ENCODE measurements at places on chromosomes 7 and 10.

- DNase-seq = no peak
Measured at GRCh38 chr10:88987243-88987725, 3.3 kb upstream of the FAS start.

DNA sequence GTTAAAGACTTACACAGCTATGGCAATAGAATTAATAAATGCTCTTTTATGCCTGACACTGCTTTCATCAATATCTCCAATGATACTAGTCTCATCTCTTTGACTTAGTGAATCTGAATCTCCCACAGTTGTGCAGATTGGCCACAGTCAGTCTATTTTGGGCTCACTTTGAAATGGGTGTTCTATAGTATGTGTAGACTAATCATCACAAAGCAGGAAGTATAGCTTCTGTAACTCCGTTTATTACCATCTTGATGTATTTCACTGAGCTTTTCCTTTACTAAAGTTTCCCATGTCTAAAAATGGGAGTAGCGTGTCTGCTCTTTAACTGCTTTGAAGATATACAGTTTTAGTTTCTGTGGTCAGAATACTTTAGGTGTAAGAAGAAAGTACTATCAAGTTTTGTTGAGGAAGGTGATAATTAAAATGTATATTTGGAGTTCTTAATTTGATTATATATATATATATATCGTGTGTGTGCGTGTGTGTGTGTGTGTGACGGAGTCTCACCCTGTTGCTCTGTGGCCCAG is 70.1 kb downstream of the ST7 start:
- DNase-seq = no peak

GRCh38 chr7:66845379-66846095 is 75.5 kb upstream of the TMEM248 start:
- no peak for DNase-seq

- DNase-seq = peak; percentile 2
Measured at GRCh38 chr7:124489082-124489819, 276.3 kb downstream of the GPR37 start.

DNA sequence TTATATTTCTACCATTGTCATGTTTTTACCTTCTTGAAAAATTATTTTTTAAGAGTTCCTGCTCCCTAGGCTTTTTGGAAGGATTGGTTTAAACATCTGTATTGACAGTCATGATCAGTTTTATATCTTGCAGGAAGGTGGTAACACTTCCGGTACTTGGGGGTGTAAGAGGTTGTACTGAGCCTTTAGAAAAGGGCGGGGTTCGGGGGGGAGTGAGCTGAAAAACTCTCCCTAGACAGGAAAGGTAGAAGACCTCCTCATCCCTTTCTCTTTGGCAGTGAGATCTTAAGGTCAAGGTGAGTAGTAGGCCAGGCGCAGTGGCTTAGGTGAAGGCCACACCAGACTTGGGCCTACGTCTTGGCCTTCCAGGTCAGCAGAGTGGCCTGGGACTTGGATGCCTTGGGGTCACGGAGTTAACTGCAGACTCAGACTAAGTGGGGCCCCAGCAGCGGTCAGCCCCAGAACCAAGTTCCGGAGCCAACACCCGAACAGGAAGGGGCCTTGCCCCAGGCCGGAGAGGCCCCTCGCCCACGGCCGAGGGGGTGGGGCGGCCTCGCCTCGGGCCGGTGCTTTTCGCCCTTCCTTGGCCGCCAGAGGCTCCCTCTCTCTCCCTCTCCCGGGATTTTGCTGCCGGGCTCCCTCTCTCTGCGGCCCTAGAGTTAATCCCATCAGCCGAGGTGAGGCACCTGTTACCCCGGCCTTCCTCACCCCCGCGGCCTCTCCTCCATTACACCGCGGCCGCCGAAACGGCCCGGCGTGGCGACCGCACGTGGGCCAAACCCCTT is at the start of gene PPP1R9A:
Gene PPP1R9A, plus strand, starts transcription at position 569 of the 785 bp plus-strand sequence. CDS start 2,520 bp downstream, outside the sequence.
- DNase-seq = peak; percentile 63

DNA sequence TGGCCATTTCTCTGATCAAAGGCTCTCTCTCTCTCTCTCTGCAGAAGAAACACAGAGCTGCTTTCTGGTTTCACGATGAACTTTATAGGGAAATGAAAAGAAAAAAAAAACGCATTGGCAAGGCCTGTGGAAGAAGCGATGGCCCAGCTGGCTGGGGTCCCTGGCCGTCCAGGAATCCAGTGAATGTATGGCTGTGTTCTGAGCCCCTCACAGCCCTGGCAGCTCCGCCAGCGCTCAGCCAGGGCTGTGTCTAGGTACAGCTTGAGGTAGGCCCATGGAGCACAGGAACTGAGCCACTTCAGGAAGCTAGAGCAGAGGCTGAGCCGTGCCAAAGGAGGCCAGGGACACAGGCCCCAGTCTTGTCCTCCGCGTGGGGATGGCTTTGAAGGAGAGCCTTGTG is 13.1 kb upstream of the UCMA start:
- DNase-seq = no peak

GRCh38 chr7:116324582-116324981 is 114.2 kb downstream of the TES start:
- DNase-seq = no peak

GRCh38 chr7:117338020-117338419 is 15.2 kb upstream of the WNT2 start:
- DNase-seq = no peak

DNA sequence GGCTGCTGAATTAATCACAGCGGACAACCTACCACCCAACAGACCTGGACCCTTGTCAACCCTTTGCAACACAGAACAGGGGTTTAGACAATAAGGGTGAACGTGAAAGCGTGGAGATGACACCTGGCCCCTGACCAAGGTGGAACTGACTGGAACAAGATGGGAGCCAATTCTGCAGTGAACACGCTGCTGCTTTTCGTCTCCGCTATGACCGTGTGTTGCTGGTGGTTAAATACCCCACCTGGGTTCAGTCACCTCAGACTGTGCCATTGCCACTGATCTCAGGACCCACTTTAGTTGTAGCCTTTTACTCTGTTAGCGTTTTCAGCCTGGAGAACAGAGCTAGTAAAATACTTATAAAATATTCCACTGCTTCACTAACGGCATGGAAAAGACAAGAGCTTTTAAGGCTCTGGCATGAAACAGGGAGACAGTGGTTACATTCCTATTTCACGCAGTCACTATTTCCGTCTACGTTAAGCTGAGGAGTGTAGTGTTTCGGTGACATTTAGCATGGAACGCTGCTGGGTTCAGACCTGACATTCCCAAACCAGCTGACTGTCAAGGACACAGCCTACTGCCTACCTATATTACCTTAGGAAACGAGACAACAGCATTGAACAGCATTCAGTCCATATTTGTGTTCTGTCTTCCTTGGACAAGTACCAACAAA is 119.5 kb upstream of the PRSS1 start:
- no peak for DNase-seq

DNA sequence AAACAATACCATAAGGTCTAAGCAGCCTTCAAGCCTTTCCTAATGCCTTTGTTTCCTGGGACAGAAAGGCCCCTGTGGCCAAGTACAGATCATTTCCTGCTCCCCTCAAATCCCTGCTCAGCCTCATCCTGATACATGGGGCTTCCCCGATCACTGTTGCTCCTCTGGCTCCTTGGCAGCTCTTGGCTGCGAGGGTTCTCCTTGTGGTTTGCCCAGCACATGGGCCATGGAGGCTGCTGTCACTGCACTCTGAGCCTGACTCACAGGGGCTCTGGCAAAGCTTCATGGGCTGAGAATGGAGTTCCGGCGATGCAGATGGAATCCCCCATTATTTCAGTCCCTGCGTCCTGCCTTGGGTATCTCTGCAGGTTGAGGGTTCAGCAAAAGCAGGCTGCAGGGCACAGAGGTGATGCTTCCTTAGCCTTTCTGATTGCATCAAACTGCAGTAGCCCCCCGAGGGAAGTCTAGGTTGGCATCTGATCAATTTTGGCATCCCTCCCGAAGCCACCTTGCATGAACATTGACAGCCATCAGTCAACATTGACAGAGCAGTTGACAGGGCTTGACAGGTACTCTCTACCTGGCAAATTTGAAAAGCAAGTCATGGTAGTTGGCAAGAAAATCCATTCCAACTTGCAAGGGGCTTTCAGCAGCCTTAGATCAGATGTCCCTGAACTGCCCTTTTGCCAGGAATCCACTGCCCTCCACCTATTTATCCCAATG is 168.6 kb downstream of the GFRA1 start:
- DNase-seq = no peak

DNA sequence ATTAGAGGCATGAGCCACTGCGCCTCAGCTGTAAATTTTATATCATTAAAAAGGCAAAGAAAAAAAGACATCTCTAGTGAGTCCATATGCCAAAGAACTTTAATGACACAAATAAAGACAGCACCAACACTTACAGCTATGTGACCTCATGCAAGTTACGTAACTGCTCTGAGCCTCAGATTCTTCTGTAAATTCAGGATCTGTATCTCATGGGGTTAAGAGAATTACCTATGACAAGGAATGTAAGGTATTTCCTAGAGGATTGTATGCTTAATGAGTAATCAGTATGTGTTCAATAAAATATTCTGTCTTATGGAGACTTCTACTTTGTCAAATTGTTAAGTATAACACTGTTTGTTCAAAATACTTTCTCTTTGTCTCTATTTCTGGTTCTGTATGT is 274.0 kb upstream of the GLI3 start:
- DNase-seq = no peak

GRCh38 chr10:77563638-77564270 is 73.9 kb downstream of the KCNMA1 start:
- no peak for DNase-seq

DNA sequence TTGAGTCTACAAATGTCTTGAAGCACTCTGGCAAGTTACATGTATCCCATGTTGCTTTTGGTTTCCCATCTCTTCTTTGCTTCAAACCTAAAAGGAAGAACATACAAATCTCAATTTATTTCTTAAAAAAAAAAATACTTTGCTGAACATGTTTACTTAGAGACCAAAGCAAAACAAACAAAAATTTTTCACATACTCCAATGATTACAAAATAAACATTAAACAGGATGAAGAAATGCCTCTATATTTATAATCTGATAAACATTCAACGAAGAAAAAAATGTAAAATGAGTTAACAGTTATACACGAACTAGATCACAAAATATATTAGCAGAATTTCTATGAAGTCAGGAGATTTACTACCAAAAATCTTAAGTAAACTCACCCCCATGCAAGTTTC is 31.3 kb downstream of the FAM204A start:
- DNase-seq = no peak

- no peak for DNase-seq
Measured at GRCh38 chr10:3980660-3981059, 195.7 kb upstream of the KLF6 start.

GRCh38 chr10:61950449-61951143 is 49.1 kb downstream of the ARID5B start:
- DNase-seq = peak; percentile 55

DNA sequence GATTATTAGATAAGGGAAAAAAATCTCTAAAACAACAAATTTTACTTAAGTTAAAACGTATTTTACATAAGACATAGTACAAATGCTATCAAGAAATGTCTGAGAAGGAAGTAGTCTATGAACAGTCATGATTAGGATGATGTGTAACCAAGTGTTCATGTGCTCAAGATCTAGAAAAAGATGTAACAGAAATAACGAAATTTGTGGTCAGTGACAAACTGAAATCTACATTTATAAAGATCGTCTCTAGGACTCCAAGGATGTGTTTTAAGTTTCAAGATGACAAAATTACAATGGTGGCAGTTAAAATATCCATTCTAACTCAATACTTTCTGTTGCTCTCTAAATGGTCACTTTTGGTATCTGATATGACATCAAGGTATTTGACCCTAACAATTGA is 17.2 kb downstream of the PPP3CB start:
- no peak for DNase-seq

GRCh38 chr7:106534271-106534846 is 126.6 kb downstream of the CCDC71L start:
- no peak for DNase-seq

- DNase-seq = no peak
Measured at GRCh38 chr7:98314469-98314868, 33.0 kb downstream of the BRI3 start.

DNA sequence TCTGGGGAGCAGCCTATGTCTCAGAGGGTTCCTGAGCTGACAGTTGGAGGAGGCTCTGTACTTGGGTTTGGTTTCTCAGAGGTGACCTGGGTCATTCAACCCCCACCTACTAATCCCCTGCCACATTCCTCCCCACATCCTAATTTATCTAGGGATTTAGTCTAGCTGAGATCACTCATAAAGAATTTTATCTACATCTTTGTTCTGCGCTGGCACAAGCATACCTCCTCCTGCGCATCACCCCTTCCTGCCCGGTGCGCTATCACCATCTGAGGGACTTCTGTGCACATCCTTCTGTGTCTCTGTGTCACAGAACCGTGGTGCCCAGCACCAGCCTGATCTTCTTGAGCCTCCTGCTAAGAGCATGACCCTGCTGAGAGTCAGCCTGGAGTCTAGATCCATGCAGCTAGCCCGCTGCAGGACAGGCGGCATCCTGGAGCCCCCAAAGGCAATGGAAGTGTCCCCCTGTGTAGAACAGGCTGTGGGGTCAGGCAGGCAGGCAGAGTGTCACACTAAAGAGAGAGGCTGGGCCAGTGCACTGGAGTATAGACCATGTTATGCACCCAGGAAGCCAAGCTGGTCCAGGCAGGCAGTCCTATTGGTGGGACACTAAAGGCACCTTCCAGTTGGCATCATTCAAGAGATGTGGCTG is 63.6 kb downstream of the ARHGAP22 start:
- no peak for DNase-seq

GRCh38 chr10:28177944-28178637 is 124.8 kb downstream of the MPP7 start:
- no peak for DNase-seq

DNA sequence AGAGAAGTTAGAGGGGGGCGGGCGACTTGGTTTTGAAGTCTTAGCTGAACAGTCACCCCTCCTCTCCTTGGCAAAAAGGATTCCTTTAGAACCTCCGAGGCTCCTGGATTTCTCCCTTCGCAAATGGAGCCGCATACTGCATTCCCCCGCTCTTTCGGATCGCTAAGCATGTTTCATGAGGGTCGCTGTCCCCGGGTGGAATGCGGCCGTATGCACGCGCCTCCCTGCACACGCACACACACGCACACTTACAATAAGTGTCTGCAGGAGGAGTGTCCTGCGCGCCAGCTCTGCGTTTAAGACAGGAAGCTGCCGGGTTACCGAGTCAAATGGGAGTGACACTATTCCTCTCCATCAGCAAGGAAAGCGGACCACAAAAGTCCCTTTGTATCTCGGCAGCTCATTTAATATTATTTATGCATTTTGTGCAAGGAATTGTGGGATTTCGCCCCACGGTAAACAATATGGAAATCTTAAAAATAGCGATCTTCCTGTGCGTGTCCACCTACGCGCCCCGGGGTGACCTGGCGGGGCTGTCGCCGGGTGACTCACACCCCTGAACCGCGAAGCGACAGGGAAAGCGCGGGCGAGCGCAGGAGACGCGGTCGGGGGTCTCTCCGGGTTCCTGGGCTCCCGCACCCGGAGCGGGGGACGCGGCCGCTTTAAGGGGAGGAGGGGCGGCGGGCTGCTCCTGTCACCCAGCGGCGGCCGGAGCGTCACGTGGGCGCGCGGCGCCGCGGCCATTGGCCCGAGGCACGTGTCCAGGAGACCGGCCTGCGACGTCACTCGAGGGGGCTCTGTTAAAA is 988 bp upstream of the EN2 start:
- DNase-seq = no peak

DNA sequence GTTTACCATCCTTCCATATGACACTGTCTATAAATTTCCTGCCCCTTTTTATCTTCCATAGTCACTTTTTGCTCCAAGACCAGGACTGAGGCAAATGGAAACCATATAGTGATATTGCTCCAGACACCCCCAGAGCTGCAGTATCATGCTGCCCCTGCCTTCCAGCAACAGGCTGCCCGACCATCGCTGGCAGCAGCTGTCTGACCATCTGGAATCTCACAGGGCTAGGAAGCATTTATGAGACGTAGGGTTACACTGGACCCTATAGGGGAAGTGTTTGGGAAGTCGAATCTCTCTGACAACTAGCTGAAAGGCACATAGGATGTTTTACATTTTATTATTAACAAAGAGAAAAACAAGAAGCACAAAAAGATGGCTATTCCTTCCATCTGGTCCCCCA is 19.4 kb downstream of the ENO4 start:
- DNase-seq = no peak

Measured in HepG2 (cell line).